ENCODE measurements at places on chromosomes 1 and 21.

- DNase-seq: no peak
Measured at GRCh38 chr1:173267453-173267945, 60.4 kb upstream of the TNFSF4 start.

DNA sequence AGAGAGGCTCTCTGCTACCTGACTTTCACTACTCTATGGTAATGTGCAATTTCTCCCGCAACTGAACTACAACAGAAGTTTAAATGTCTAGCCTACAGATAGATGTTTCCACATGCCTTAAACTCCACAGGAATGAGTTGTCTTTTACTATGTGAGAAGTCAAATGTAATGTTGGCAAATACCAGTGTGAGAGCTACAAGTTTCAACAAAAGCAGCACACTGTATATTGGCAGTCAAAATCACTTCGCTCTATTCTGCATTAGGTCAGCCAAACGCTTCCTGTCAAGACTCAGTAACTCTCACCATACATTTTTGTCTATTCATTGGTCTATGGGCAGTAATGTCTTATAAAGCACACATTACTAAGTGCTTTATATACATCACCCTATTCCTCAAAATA, 41.9 kb downstream of the LUZP1 start:
- DNase-seq: no peak

- DNase-seq: no peak
Measured at GRCh38 chr1:106360252-106360651, 696.2 kb upstream of the PRMT6 start.

DNA sequence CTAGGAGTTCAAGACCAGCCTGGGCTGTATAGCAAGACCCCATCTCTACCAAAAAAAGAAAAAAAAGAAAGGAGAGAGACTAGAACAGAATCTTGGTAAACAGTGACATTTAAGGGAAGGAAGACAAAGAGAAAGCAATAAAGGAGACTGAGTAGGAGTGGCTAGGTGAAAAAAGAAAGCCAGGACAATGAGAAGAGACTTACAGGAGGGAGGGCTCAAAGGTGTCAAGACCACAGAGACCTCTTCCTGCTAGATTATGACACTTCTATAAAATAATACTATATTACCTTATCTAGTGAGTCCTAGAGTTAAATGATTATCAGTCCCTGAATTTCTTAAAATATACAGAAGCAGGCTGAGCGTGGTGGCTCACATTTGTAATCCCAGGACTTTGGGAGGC, 10.1 kb upstream of the EPRS1 start:
- no peak for DNase-seq

DNA sequence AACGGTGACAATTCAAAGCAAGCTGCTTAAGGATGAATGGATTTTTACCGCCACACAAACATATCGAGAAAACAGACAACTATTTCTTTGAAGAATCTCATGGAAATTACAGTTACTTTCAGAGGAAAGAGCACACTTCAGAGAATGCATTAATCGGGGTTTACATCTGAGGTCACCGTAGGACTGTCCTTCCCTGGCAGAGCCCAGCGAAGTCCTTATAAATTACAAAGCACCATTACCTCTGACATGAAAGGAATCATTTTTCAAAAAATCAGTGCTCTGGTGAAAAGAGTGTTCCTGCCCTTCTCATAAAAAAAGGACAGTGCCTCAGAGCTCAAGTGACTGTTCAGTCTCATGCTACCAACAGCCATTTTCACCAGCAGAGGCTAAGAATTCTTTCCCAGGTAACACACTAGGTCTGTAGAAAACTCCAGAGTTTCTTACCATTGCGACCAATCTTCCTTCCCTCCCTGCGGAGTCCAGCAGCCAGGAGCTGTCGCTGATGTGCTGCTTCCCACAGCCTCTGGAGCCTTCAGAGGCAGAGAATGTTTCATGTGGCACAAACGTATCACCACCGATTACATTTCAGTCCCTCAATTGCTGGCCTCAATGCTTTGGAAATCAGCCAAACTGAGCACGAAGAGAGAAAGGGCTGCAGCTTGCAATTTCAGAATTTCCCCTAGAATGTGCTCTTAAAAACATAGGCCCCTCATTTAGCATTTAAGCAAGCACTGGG, 75.4 kb downstream of the PLD5 start:
- no peak for DNase-seq

DNA sequence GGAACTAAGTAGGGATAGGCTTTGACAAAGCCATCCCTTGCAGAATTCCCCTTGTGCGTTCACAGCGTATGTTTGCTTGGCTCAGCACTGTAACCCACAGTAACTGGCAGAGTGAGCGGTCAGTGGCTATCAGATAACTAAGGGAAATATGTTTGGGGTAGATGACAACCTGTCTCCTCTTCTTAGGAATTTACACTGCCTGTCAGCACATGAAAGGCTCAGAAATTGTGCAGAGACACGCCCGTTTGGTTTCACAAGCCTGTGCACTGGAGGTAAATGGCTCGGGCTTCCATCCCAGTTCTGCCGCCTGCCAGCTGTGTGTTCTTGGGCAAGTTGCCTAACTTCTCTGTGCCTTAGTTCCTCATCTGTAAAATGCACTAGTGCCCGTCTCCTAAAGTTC, 101.2 kb downstream of the PRDM2 start:
- DNase-seq: no peak

- no peak for DNase-seq
Measured at GRCh38 chr1:29117381-29117780, 6.3 kb downstream of the TMEM200B start.

GRCh38 chr1:207862241-207862787, 48.6 kb downstream of the CD34 start:
- DNase-seq: no peak

DNA sequence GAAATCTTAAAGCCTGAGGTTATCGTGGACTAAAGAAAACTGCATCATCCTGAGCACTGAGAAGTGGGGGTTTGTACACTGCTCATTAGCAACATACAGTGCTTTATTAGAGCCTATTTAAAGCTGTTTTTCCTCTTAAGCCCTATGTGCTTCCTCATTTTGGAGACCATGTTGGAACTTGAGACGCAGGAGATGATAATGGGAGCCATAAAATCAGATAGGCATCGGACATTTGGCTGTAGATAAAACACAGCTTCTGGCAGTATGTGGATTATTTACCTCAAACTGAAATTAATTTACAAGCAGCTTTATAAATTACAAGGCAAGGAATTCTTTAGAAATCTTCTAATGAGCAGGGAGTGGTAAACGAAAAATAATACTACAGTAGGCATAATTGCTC, 147.7 kb upstream of the IVNS1ABP start:
- DNase-seq: no peak

DNA sequence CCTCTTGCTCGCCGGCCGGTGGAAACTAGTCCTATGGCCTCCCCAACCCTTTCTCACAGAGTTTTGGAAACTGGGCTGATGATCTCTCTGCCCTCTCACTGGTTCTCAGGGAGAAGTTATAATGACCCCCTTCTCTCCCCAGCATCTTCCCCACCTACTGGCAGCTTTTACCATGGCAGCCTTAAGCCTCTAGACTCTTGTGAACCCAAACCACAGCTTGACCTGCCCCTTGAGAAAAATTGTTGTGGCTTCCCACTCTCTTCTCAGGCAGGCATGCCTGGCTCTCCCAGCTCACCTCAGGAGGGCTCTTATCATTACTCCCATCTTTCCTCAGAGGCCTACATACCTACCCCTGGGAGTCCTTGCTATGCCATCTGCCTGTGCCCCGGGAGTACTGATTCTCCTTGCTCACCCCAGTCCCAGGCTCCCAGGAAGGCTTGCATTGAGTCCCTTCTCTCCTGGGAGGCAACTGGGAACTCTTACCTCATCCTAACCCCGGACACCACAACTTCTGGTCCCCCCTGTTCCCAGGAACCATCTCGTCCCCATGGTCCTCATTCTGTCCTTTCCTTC, 1.6 kb downstream of the NSUN4 start:
- DNase-seq: peak; percentile 8

GRCh38 chr1:4047666-4048065, 147.6 kb upstream of the C1orf174 start:
- no peak for DNase-seq

DNA sequence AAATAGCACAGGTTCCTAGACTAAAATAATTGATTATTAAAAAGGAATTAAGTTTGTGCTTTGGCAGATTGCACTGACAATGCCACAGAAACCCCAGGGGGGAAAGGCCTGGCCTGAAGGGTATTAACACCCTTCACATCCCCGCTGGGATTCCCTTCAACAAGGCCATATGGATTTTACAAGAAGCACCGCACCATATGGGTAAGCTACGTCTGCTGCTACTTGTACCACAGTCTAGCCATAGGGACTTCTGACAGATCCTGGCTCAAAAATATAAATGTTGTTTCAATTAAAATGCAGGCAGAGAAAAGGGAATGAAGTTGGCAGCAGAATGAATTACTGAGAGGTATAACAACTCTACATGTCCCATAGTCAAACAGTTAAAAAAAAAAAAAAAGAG, 101.0 kb downstream of the DENND1B start:
- DNase-seq: no peak

- no peak for DNase-seq
Measured at GRCh38 chr1:9561429-9561828, 22.2 kb downstream of the SLC25A33 start.

DNA sequence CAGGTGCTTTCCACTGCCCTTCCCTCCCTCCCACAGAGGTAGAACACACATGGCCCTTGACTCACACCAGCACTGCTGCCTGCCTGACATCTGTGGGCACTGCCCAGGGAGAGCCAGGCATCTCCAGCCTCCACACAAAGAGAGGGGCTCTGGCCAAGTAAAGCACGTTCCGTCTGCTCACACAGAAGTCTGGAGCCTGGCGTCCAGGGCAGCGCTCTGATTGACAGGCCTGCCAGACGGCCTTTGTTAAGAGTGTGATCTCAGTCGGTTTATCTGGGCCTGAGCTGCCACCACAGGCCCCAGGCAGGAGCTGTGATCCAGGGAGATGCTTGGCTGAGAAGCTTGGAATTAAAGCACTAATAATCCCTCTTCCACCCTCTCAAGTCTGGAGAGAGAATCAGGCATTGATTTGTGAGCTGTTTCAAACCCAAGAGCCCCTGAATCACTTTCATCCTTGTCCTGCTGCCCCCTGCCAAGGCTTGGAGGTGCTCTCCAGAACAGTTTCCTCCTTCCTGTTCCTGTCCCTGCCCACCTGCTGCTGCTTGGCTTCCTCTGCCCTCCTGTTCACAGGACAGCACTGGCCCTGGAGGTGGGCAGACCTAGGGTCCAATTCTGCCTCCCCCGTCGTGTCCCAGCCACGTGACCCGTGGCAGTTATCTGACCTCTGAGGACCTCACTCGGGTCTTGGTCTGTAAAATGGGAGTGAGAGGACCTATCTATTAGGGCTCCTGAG, 3.7 kb downstream of the DMRTB1 start:
- DNase-seq: no peak

DNA sequence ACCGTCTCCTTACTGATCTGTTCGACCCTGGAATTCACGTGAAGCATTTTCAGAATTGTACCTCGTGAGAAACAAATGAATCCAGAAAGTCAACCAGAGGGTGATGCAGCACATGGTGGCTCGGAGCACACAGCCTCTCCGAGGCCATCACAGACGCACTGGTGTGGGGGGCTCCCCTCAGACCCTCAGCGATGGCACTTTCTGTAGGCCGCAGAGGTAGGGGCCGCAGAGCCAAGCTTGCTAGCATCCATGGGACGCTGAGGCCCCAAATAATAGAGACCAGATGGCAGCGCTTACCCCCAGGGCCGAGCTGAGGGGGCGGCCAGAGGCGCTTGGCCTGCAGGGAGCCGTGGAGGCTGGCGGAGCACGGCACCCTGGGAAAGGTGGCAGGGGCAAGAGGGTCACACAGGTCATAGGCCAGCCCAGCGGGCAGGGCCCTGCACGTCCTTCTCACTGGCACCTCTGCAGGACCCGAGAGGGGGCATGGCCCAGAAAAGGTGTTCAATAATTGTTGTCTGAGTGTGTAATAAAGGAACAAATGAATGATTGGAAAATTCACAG, 28.1 kb upstream of the COL6A2 start:
- DNase-seq: no peak

GRCh38 chr1:246245541-246245940, 261.5 kb downstream of the SMYD3 start:
- no peak for DNase-seq

- DNase-seq: no peak
Measured at GRCh38 chr1:180261030-180261429, 31.0 kb downstream of the LHX4 start.

DNA sequence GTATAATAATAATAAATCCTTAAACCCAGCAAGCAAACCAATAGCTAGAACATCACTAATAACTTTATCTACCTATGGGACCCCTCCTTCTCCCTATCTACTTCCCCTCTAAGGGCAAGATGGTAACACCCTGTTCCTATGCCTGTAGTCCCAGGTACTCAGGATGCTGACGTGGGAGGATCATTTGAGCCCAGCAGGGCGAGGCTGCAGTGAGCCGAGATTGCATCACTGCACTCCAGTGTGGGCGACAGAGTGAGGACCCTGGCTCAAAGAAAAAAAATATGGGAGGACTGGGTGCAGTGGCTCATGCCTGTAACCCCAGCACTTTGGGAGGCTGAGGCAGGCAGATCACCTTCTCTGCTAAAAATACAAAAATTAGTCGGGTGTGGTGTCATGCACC, 143.1 kb upstream of the SLC45A1 start:
- DNase-seq: no peak

DNA sequence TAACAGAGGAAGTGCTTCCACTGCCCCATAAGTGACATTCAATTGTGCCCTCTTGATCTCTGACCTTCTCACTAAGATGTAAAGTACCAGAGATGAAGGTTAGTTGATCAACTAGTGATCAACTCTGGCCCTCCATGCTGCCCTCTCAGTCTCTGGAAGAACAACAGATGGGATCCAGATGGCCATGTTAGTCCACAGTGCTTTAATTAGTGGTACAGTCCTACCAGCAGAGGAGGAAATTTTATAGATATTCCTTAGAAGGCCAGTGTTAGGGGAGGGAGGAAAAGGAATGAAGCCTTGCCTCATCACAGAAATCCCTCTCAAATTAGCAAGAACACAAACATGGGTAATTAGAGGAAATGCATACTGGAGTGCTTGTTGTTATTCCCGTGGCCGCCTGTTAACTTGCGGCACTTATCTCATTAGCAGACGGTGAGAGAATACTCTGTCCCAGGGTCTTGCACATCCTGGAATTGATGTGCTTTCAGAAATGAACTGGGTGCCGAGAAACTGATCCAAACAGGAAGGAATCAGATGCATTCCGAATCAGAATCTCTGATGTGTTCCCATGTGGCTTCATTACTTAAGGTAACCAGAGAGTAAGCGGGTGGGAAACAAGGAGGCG, 91.1 kb upstream of the RGS4 start:
- DNase-seq: no peak

DNA sequence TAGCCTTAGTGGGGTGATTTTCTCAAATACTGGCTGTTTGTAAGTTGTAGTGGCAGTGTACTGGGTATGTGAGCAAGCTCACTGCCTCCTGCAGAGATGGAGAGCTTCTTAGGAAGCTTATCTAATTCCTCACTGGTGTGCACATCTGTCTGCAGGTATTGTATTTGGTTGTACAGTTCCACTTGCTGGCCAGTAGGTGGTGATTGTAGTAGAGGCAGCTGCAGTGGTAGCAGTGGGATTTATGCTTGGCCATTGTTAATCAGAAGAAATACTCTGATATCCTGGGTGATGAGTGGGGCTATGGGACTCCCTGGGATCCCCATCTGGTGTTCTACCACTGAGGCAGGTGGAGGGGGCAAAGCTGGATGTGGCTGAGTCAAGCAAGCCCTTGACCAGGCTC, 276.1 kb upstream of the SPAG17 start:
- DNase-seq: no peak
